ENCODE measurements at places on chromosomes 2 and 18.
A peak's percentile ranks its signal among the peaks of the same experiment; 100 is the strongest.

DNA sequence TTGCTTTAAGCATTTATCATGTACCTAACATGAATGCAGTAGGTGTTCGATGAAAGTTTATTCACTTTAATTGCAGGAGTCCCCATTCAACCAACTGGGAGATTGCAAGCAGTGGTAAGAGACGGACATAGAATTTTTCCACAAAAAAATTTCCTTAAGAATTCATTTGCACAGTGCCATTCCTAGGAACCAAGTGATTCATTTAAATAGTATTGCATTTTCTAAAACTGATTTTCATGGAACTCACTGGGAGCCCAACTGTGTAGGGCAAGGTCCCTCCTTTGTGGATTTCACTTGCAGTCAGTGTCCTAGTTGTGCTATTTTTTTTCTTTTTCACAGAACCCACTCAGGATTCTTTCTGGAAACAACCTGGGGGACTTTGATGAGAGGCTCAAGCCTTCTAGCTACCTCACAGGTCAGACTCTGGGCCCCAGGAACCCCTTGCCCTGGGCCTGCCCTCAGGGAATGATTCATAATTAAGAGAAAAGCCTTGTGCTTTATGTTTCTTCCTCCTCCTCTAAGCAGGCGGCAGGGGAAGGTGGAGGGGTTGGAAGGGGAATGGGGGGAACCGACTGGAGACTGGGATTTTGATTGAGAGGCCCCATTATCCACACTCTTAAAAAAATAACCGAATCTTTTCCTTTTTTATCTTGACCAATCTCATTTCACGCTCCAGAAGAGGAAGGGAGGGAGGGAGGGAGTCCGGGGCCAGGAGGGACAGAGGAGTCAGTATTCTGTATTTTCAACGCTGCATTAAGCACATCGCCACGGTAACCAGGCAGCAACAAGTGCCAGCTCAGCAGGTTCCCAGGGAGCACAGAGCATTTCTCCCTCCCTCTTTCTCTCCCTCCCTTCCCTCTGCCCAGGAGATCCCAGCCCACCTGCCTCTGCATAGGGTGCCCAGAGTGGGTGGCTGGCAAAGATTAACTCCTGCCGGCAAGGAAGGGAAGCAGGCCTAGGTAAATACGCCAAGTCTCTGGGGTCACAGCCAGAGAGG, 51.8 kb downstream of the PSD4 start:
- no peak for DNase-seq

DNA sequence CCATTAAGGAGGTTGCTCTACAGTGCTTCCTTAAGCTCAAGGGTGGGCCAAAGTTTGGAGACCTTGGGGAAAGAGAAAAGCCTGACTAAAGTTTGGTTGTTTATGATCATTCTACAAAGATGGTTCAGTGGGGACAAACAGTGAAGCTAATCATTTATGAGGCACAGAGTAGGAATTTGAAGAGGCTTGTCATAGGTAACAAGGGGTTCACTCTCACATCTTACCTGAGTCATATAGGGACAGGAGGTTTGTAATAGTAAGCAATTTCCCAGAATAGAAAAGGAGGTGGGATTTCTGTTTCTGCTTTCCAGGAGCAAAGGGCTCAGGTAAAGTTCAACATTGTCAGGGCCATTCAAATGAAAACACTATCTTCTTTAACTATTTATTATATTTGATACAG, 787.9 kb downstream of the CPS1 start:
- no peak for DNase-seq

DNA sequence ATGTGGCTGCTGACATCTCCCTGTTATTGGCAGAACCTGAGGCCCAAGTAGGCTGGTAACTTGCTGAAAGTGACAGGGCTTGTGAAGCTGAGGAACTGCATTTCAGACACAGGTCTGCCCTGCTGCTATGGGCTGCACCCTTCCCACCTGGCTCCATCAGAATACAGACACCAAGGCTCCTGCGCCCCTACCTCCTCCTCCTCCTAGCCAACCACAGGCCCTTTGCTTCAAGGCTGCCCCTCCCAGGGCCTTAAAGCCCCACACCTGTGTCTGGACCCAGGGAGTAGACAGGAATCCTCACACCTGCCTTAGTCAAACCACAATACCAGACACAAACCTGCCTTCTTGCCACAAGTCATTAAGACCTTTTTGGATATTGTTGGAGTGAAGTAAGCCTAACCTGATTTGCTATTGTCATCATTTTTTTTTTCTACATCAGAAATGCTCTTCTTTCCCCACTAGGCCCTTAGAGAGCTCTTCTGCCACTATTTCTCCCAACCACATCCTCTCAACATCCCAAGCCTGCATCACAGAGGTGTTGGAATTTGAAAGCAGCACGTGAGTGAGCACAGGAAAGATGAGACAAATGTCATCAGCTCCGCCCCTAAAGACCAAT, 489.7 kb downstream of the EIPR1 start:
- no peak for DNase-seq

GRCh38 chr2:73202156-73203054, at the start of gene NOTO:
NOTO (plus strand) TSS chr2:73202574; CDS start chr2:73202667, 93 bp downstream.
- DNase-seq = peak; percentile 33

DNA sequence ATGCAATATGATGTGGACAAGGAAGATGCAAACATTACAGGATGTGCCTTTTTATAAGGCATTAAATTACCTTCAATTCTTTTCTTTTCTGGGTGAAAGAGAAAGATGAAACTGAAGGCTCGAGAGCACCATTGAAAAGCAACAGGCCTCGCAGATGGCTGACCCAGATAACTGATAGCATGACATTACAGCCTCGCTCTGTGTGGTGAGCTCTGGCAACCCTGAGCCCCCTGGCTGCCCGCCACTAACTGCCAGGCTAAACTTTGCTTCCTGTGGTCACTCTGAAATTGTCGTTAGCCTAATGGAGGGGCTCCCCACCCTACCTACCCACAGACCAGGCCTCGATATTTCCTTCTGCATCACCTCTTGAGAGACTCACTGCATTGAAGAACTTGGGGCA, 516.8 kb upstream of the FANCL start:
- DNase-seq = no peak

GRCh38 chr2:162989507-162989906, 150.9 kb upstream of the KCNH7 start:
- DNase-seq = no peak

DNA sequence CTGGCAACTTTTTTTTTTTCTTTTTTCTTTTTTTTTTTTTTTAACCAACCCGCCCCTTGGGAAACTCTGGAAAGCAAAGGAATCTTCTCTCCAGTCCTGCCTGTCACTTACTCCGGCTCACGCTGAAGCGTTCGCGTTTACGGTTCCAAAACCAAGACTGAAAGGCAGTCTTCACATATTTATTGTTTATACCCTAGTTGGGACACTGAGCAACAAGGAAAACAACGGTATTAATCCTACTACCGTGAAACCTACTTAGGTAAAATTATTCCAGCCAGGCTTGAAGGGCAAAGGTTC, 125.4 kb downstream of the OSBPL1A start:
- DNase-seq = no peak

GRCh38 chr18:46794607-46795006, 37.8 kb upstream of the ST8SIA5 start:
- DNase-seq = no peak

DNA sequence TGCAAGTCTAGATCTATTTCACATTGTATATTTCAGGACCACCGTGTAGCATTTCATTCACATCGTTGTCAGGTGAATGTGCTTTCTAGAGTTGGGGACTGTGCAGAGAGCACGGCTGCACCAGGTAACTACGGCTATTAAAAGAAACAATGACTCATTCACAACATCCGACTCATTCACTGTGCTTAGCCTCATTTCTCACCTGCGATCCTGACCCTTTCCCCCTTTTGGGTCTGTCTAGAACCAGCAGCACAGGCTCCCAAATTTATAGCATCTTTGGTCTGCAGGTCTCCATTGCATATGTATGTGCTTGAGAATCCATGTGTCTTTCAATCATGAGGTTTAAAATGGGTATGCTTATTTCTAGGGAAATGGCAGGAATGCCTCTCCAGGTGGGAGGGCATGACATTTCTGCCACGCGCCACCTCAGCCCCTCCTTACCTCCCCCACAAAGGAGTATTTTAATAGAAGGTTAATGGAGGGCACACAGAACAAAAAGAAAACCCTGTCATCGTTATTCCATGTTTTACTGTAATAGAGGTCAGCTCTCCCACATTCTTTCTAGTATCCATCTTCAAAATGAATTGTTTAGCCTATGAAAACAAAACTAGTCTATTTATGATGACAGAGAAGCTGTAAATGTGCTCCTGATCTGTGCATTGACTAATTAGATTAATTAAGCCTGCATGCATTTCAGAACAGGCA, 246.7 kb upstream of the EPHA4 start:
- no peak for DNase-seq

- DNase-seq = no peak
These were observed 20.8 kb downstream of the DOK1 start for GRCh38 chr2:74575320-74575719.

GRCh38 chr2:102273619-102274211, 37.6 kb upstream of the IL1RL1 start:
- no peak for DNase-seq

GRCh38 chr2:32231959-32232358, 32.7 kb downstream of the NLRC4 start:
- no peak for DNase-seq

DNA sequence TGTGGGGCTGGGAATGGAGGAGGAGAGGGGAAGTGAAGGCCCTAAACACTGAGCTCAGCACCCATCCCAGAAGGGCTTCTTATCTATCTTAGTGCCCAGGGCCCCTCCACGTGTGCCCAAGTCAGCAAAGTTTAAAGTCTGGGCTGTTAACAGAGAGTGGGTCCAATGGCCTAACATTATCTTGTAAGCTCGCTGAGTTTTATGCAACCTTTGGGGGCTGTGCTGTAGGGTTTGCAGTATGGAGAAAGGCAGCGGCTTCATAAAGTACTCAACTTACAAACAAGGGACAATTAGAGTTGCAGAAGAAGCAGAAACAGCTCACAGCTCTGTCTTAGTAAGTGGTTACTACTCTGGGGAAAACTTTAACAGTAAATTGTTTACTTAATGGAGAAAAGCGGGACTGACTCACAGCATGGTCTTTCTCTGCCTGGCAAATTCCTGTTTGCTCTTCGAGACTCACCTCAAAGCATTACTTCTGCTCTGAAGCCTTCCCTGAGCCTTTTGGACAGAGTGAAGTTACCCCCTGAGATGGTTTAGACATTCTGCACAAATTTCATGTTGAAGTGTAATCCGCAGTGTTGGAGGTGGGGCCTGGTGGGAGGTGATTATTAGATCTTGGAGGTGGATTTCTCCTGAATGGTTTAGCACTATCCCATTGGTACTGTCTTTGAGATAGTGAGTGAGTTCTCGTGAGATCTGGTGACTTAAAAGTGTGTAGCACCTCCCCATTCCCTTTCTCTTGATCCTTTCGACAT, 9.0 kb downstream of the ENOSF1 start:
- no peak for DNase-seq

DNA sequence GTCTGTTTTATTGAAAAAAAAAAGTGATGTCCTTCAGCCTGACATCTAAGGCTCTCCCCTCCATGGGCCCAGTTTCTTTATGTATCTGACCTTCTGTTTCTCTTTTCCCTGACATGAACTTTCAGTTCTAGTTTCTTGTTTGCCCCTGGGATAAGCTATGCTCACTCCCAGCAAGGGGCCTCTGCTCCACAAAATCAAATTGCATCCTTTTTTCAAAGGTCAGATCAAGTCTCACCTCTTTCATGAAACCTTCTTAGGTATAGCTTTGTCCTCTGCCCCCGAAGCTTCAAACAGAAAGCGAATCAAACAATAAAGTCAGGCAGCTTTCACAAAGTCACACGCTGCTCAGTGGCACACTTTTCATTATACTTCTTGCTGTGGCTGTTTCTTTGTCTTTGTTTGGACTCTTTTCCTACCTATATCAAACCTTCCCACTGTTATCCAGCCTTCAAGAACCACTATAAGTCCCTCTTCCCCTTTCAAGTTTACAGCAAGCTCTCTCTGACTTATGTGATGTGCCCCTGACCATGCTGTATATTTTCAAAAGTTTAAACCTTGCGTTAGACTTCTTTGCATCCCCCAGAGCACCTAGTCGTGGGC, 23.3 kb downstream of the MAP3K19 start:
- no peak for DNase-seq

GRCh38 chr2:212227755-212228154, 310.8 kb downstream of the ERBB4 start:
- no peak for DNase-seq

- DNase-seq = no peak
These were observed 126.2 kb downstream of the NAT8 start for GRCh38 chr2:73516033-73516432.

- no peak for DNase-seq
These were observed 54.8 kb downstream of the CDC42EP3 start for GRCh38 chr2:37616677-37617005.

GRCh38 chr18:21341141-21341540, 99.1 kb downstream of the GREB1L start:
- no peak for DNase-seq

GRCh38 chr18:61549416-61549815, 216.2 kb downstream of the CDH20 start:
- DNase-seq = no peak

DNA sequence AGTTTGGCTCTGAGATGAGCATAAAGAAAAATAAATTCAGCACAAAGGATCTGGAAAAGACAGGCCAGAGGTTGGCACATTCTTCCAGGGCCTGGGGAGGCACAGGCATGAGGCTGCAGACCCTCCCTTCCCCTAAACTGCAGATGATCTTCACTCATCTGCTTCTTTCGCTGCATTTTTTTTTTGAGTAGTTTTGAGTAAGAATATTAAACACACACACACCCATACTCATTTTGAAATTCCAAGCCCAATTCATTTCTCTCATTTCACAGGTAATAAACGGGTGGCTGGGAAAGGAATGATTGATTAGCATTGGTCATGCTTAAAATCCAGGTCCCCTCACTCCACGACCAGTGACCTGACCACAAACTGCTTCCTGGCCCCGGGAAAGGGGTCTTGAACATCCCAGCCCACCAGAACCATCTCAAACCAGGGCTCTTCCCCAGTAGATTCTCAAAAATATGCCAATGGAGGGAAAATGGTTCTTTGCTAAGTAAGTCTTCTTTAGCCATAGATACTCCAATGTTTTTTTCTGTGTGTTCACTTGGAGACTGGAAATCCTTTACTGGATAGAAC, 219.6 kb downstream of the ANAPC1 start:
- DNase-seq = no peak

DNA sequence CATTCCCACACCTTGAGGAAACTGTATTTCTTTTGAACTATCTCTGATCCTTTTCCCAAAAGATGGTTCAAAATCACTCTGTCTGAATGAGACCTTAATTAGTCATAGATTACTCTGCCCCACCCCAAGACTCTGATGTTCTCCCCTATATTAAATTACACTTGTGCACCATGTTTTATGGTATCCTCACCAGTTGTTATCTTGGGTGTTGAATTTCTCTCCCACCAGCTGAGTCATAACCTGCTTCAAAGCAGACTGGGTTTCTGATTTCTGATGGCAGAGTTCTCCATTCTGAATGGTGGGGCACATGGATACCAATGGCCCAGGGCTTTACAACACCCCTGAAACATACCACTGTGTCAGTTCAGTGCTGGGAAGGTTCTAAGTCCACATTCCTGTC, 15.0 kb downstream of the CDH20 start:
- DNase-seq = no peak

DNA sequence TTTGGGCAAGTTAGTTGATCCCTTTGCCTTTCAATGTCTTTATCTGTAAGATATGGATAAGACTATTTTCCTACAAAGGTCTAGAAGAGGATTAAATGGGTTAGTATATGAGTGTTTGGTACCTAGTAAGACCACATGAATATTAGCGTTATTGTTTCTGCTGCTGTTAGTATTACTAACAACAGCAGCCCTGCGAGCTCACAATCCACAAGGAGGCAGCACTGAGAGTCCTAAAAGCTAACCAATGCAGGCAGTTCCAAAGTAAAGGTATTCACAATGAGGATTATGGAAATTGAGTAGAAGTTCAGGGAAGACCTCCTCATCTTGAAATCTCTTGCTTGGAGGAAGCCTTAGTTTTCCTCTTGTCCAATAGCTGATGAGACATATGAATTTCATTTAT, 248.9 kb downstream of the TDRD15 start:
- no peak for DNase-seq

Measured in stimulated activated CD8-positive, alpha-beta memory T cell treated with anti-CD3 and anti-CD28 coated beads, Interleukin-4, amount 100 ng/mL, for 48 hours (primary cell).